Placental pericyte (primary cell): ENCODE measurements at places on chromosomes 13 and 19. TPM values are rescaled to one million over a fixed set of nuclear protein-coding genes. Genes with fewer than 3 reads are reported as not detected.

Gene MRPL34
- total RNA-seq, result 26.7 and 51.8 TPM in 2 replicates

Gene ZNF433
- 1.0 and 1.1 TPM in 2 replicates for total RNA-seq

Gene ZNF560
- total RNA-seq, result 2.8 and 4.4 TPM in 2 replicates

Gene TNFSF13B
- total RNA-seq, result 0.86 and 8.1 TPM in 2 replicates

Gene CEACAM4
- not detected in 2 replicates for total RNA-seq

Gene PRR12
- total RNA-seq, result 6.9 and 9.0 TPM in 2 replicates
